Activated naive CD4-positive, alpha-beta T cell (primary cell): ENCODE measurements at places on chromosomes 4 and X.

DNA sequence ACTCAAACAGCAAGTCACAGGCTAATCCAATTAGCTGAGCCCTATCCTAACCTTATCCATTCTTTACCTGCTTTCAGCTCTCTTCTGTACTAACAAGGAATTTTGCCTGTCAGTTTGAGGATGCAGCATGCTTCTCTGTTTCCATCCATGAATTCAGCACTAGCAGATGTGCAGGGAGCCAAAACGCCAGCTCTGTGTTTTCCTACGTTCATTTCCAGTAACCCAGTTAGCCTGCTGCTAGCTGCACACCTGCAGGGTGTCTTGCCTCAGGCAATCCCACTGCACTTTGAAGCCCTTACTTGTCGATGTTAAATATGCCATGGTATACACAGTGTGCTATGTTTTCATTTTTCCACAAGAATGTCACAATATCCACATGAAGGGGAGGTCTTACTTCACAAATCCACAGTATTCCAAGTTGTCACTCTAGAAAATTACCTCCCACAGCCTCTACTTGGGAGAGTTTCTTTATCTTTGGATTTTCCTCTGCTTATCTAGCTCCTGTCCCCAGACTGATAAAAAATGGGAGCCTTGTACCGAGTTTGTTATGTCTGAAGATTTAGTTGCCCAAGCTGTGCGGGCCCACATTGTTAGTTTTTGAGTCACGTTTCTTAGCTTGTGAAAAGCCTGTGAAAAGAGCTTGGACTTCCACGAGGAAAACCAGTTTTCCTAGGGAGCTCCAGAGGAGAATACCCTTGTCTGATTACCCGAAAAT lies 127.6 kb upstream of the HHIP start:
- DNase-seq, result no peak

DNA sequence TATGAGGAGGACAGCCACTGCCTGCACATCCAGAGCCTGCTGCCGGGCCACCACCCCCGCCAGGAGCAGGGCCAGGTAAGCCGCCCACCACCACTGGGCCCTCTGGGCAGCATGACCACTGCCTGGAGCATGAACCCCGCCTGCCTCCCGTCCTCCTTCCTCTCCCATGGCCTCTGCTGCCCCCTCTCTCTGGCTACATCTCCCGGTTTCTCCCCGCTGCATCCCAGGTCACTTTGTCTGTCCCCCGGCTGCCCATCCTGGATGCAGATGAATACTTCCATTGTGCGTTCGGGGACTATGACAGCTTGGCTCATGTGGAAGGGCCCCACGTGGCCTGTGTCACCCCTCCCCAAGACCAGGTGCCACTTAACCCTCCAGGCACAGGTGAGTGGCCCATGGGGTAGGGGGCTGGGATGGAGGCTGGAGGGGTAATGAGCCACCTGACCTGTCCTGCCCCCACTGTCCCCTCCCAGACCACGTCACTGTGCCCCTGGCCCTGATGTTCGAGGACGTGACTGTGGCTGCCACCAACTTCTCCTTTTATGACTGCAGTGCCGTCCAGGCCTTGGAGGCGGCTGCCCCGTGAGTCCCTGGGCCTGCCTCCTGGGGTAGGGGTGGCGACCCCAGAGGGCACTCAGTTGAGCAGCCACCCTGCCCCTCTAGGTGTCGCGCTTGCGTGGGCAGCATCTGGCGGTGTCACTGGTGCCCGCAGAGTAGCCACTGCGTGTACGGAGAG lies 6.0 kb downstream of the PLXNB3 start:
- no peak for DNase-seq

DNA sequence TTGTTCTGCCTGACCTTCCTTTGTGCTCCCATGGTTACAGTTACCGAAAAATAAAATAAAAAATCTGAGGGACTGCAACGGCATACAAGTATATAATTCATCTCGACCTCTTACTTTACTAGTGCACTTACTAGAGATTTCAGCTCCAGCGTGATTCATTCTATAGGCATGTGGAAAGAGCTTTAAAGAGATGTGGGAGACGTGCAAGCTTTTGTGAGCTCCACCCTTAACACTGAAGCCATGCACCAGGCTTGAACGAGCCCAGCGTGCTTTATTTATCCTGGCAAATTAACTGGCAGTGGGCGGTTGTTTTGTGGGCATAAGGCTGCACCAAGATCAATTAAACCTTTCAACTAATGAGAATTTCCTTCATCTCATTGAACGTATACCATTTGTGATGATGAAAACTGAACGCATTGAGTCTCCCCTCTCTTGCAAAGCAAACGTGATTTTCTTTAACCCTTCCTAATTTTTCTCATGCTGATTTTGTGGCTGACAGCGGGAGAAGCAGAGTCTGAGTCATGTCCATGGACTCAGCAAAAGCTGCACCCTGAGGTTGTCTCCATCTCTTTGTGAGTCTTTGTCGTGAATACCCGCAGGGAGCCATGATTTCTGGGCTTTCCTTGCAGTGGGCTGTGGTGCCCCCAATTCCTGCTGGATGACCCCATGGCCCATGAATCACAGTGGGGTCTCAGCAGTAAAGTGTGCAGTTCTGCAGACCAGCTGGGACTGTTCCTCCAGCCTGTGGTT lies 60.1 kb downstream of the MXRA5 start:
- DNase-seq, result no peak

GRCh38 chrX:30570505-30570904 lies 7.1 kb downstream of the TASL start:
- DNase-seq, result no peak

- no peak for DNase-seq
Measured at GRCh38 chrX:1076871-1077651, 135.4 kb downstream of the CRLF2 start.

GRCh38 chr4:26330186-26330787 lies 9.5 kb downstream of the RBPJ start:
- DNase-seq, result no peak

- DNase-seq, result peak; percentile 1
Measured at GRCh38 chrX:149286940-149287349, 218.2 kb downstream of the IDS start.
